Stimulated activated CD4-positive, alpha-beta T cell treated with anti-CD3 and anti-CD28 coated beads, Interleukin-15, amount 100 ng/mL, for 48 hours (primary cell): ENCODE measurements at places on chromosomes 7 and 10.

DNA sequence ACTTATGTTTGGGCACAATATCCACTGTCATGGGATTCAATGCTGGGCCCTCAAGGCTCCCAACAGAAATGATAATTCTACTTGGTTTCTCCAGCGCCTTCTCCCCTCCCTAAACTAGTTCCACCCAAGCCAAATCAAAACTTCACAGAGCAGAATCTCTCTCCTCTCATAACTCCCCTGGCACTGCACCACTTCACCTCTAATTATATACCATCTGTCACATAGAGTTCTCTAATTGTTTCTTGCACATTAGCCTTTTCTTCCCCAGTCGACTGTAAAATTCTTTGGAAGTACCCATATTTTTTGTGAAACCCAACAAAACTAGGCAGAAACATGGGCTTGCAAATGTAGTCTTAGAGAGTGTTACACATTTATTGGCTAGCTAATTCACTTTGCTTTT lies 8.1 kb downstream of the SGMS1 start:
- no peak for DNase-seq

DNA sequence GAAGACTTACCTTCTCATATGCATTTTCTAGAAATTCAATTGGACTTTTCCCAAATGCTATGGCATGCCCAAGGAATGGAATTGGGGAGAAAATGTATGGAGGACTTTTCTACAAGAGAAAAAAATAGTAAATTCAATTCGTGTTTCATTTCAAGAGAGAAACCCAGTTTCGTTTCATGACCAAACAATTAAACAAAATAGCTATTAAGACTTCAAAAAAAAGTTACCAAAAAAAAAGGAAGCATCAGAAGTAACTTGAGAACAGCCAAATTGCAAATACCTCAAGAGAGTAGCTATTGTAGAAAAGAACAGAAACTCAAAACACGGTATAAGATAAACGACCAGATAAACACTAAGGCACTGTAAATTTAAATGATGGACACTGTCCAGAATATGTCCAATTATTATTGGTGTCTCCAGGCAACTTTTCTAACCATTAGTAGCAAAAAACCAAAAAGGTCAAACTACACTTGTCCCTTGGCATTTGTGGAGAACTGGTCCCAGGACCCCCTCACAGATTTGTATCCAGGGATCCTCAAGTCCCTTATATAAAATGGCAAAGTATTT lies 2.4 kb downstream of the CYP51A1 start:
- no peak for DNase-seq

DNA sequence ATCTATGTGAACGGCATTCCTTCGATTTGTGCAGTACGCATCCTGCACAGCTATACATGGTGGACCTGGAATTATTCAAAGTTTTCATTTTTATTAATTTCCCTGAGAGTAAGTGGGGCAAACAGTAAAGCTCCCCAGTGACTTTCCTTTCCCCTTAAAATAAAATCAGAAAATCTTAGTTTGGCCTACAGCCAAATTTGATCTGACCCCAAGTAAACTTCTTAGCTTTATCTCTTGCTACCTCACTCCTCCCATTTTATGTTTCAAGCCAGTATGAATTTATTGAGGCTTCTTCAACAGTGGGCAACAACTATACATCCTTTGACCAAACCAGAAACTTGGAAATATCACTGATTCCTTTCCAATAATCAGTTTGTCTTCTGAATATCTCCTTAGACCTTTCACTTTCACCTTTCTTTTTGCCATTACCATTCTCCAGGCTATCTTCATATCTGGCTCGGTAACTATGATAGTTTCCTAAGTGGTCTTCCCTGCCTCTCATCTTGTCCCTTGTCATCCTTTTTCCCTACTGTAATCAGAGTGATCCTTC lies 11.1 kb downstream of the SPAG6 start:
- no peak for DNase-seq

DNA sequence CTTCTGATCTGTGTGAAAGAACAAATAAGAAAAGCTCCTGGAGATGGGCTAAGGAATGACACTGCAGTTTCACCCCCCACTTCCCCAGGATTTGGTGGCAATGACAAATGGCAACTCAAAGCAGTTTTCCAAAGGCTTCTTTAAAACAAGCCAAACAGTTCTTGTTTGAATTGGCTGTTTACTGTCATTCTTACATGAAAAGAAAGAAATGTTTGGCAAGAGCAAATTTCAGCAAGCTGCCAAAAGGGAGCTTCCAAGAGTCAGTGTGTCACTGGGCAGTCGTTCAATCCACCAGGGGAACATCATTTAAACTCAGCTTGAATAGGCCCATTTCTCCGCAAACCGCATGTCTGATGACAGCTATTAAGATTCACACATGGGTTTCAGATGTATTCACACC lies 119.0 kb upstream of the RHOBTB1 start:
- no peak for DNase-seq

GRCh38 chr7:73786588-73786987 lies 16.5 kb upstream of the CLDN3 start:
- no peak for DNase-seq

GRCh38 chr7:37045681-37046179 lies 321.4 kb upstream of the AOAH start:
- no peak for DNase-seq

GRCh38 chr7:155300641-155301452 lies 3.2 kb downstream of the INSIG1 start:
- no peak for DNase-seq

DNA sequence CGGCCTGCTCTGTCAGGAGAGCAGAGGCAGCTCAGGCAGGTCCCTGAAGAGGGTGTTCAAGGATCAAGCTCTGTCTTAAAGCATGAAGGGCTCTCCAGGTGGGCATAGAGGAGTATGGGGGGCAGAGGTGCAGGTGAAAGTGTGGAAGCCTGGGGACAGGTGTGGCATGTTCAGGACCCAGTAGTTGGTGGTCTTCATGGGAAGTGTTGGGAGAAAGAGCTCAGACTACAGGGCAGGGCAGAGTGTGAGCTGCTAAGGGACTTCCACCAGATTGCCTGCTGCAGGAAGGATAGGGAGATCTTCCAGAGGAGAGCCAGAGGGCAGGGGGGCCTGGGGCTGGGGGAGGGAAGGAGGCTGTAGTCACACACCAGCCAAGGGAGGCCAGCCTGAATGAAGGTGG lies 156.5 kb upstream of the GDF10 start:
- DNase-seq = no peak

- no peak for DNase-seq
Observed at GRCh38 chr10:30830315-30831230, 201.0 kb upstream of the LYZL2 start.

DNA sequence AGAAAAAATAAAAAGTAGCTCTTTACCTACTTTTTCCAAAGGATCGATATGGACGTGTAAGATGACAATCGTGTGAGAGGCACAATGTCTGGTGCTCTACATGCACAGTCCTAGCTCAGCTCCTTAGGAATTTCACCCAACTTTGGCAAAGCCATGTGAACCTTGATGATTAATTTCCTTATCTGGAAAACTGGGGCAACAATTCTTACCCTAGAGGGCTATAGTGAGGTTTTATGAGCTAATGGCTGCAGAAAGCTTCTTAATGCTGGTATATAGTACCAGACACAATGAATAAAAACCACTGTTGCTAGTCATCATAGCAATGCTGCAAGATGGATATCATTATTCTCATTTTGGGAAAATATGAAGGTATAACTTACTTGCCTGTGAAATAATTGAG lies 202.7 kb downstream of the PARD3 start:
- DNase-seq = no peak

GRCh38 chr10:129470103-129470851 lies 3.2 kb downstream of the MGMT start:
- no peak for DNase-seq

- DNase-seq = no peak
Observed at GRCh38 chr7:114229246-114229645, 185.4 kb upstream of the FOXP2 start.

GRCh38 chr7:13800694-13801448 lies 188.6 kb downstream of the ETV1 start:
- no peak for DNase-seq

DNA sequence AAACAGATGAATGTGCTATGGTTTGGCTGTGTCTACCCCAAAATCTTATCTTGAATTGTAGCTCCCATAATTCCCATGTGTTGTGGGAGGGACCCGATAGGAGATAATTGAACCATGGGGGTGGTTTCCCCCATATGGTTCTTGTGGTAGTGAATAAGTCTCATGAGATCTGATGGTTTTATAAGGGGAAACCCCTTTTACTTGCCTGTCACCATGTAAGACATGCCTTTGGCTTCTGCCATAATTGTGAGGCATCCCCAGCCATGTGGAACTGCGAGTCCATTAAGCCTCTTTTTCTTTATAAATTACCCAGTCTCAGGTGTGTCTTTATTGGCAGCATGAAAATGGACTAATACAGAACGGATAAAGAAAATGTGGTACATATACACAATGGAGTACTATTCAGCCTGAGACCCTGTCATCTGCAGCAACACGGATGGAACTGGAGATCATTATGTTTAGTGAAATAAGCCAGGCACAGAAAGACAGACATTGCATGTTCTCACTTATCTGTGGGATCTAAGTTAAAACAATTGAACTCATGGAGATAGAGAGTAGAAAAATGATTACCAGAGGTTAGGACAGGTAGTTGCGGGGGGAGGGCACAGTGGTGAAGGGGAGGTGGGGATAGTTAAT lies 587.6 kb upstream of the NRP1 start:
- DNase-seq = no peak
